Suppressor macrophage treated with lipopolysaccharide for 1 hour (primary cell): ENCODE measurements at places on chromosomes 1 and 21.

- peak; percentile 62 for DNase-seq
Observed at GRCh38 chr21:29193072-29193471, 62.6 kb downstream of the MAP3K7CL start.

- no peak for DNase-seq
Observed at GRCh38 chr1:7462617-7463016, 308.5 kb upstream of the VAMP3 start.

GRCh38 chr21:45834821-45835293, 146.7 kb upstream of the COL6A1 start:
- no peak for DNase-seq

DNA sequence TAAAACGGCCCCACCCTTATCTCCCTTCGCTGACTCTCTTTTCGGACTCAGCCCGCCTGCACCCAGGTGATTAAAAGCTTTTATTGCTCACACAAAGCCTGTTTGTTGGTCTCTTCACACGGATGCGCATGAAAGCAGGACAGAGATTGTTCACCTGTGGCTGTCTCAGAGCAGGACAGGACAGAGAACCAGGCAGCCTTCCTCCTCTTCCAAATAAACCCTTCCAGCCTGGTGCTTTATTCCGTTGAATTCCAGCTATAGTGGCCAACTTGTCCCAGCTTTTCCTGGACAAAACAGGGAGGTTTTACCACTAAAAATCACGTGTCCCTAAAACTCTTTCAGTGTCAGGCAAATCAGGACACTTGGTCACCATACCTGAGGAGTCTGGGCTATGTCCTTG, 9.5 kb upstream of the DMRTB1 start:
- DNase-seq: no peak

DNA sequence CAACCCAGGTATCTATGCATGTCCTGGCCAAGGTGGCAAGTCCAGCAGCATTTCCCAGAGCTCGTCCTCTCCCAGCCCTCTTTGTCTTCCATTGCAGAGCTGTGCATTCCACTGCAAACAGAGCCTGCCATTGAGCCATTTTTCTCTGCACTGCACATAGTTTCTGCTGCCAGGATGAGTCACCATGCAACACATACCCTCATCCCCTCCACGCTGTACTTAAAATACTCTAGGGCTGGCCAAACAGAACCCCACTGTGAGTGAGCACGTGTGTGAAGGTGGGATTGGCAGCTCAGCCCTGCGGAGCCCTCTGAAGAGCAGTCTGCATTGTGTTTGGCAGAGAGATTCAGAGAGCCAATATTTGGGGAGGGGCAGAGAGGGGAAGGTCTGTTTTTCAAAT, 3.9 kb upstream of the ATP1B1 start:
- DNase-seq: no peak

DNA sequence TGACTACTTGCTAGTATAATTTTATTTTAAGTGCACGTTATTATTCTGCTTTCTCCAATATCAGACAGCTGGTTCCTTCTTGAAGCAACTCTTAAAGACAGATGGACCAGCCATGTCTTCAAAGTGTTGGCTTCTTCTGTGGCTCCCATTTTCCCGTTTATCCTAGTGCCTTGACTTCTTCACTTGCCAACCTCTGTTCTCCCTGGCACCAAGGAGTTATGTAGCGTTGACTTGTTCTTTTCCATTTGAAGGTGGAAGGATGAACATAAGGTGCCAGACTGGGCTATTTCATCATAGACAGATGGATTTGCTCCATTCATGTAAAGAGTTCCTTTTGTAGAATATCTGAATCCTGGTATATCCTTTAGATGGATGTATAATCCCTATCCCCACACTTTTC, 260.6 kb downstream of the DISC1 start:
- DNase-seq: no peak

DNA sequence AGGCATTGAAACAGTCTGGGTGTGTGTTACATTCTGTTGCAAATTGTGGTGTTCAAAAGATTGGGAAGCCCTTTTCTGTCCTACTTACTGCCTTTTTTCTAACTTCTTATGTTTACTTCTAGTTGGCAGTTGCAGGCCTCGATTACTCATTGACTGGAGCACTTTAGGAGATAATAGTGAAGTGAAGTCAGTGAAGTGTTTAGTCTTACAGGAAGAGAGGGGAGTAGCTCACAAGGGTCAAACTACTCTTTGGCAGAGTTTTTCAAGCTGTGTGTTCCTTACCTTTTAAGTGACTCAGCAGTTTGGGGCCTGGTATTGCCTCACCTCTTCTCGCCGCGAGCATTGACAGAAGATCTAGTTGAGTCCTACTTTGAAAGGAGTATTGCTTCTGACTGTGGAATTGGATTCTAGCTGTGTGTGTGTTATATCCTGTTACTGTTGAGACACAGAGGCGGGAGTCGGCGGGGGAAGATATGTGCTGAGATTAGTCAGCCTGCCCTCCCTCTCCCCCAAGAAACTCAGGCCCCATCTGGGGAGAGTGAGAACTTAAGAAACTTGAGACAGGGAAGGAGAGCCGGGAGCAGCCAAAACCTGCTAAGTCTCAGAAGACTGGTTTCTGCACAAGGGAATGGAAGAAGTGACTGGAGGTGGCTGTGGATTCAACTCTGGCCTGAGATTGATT, 19.3 kb downstream of the AHCYL1 start:
- DNase-seq: peak; percentile 87

DNA sequence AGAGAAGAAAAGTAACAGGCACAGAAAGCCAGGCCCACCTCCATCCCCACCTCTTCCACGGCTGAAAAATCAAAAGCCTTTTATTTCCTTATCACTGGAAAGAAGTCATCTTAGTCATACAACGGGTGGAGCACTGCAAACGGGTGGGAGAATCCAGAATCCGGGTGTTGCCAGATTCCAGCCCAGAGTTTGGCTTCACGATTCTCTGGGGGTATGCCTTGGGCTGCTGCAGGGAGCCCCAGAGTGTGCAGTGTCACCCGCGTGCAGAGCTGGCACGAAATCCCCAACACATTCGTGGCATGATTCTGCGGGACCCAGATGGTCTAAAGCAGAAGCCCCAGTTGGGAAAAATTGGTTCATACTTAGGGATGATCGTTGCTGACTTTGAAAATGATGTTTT, 2.6 kb upstream of the NPPA start:
- DNase-seq: no peak

DNA sequence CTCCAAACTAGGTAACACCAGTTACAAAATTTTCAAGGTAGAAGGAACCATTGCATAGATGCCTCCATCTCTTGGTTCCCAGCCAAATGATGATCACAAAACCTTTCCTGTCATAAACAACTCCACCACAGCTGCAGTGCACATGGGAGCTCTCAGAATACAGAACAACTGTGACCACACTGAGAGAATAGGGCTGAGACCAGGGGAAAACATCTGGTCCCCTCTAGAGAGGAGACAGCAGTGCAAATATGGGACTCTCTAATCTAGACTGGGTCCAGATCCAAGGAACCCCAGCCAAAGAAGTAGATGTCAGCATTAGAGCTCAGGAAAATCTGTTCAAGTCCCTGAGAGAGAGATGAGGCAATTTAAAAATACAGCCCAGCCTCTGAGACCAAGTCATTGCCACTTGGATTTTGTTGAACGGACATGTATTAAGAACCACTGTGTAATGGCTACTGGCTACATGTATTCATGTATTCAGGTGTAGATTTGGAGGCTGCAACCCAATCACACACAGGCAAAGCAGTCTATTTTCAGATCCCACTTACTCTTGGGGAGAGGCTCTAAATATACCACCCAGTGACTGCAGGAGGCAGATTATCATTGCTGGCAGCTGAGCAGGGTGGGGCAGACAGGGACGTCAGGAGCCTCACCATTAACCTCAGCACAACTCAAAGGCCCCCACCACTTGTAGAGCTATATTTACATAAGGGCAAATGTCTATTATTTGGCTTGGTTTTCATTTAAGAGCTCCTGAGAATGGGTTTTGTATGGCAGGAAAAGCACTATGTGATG, 7.6 kb upstream of the RXRG start:
- no peak for DNase-seq

GRCh38 chr1:72759486-72759885, 477.1 kb upstream of the NEGR1 start:
- no peak for DNase-seq

- peak; percentile 72 for DNase-seq
Observed at GRCh38 chr1:209703834-209704504, 677 bp upstream of the HSD11B1 start.

GRCh38 chr1:150695561-150695960, 1.4 kb downstream of the GOLPH3L start:
- DNase-seq: no peak

GRCh38 chr21:38126666-38127303, 130.0 kb upstream of the KCNJ15 start:
- DNase-seq: peak; percentile 65

DNA sequence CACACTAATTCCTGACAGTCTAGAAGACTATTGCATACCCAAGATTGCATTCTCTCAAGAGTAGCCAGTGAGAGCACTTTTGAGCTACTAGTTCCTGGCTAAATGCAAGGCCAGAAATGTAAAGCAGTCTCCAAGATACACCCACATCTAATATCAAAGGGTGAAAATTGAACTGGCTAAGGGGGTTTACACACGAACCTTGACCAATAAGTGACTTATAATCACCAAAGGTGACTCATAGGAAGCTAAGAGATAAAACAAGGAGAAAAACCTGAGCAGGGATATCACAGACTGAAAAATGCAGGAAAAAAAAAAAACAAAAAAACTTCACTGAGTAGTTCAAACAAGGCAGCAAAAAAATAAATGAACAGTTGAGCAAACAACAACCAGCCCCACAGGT, 172.2 kb upstream of the RRP15 start:
- no peak for DNase-seq

- no peak for DNase-seq
Observed at GRCh38 chr1:115275216-115275615, 62.8 kb downstream of the NGF start.

DNA sequence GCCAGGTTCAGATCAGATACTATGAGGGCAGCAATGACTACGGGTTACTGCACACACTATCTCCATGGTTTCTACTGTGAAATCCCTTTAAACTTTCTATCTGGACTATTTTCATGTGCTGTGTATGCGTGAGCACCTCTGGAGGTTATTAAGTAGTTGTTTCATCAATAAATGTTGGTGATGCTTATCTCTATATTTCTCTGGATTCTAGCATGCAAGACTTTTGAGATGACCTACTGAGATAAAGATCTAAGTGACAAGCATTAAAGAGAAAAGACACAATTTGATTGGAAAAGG, 194.0 kb downstream of the NRIP1 start:
- no peak for DNase-seq

- peak; percentile 27 for DNase-seq
Observed at GRCh38 chr1:32761253-32761877, 55.8 kb downstream of the YARS1 start.

GRCh38 chr1:32948390-32948722, 16.3 kb downstream of the RNF19B start:
- DNase-seq: no peak

GRCh38 chr1:55034476-55035133, 4.7 kb upstream of the PCSK9 start:
- no peak for DNase-seq

DNA sequence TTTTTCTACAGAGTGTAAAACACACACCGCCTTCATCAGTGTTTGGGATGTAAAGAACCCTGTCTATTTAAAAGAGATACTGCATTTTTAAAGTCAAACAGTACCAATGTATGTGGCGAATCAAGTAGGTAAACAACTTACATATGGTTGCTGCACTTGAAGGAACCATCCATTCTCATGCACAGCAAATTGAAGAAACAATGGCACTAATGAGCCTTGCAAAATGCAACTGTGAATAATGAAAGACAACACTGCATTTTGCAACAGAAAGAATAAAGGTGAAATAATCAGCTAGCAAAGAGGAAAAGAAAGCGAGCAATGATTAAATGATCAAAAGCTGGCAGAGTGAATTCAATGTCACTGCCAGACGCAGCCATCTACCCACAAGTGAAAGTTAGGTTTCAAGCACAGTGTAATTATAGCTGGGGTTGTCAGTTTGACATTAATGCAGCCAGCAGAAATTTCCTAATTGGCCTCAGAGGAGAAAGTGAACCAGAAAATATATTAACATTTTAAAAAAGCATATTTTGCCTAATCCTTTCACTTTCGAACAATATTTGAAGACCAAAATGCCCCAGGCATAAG, 10.9 kb upstream of the BARHL2 start:
- no peak for DNase-seq

DNA sequence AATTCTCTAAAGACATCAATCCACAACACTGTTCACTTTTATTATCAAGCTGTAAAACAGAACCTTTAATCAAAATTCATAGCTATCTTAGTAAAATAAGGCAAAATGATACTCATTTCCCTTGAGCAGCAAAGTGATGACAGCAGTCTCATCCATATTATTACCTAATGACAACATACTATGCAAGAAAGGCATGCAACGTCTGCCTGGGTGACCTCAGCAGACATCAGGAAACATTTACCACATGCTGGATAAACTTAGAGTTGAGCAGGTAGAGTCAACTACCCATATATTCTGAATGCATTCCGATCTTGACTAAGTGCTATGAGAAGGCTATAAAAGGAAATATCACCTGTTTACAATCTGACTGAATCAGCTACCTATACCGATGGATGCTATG, 145.1 kb downstream of the SIPA1L2 start:
- no peak for DNase-seq

DNA sequence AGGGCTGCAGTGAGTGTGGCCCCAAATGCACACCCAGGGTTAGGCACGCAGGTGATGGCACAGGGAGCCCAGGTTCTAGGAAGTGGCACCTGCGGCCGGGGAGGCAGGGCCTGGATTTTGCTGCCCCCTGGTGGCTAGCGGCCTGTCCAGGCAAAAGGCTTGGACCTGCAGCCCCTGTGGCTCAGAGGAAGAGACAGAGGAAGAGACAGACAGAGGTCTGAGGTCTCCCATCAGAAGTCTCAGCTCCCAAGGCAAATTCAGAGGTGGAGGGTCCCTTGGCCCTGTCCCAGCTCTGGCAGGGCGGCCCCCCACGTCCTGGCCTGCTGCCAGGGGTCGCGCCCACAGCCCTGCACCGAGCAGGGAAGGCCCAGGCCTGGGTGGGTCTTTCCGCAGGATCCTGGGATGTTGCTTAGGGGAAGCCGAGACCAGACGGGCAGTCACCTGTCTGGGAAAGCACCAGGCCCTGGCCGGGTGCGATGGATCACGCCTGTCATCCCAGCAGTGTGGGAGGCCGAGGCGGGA, 8.0 kb upstream of the TNFRSF14 start:
- peak; percentile 79 for DNase-seq

GRCh38 chr1:118983558-118984041, 4.5 kb downstream of the TBX15 start:
- DNase-seq: no peak

DNA sequence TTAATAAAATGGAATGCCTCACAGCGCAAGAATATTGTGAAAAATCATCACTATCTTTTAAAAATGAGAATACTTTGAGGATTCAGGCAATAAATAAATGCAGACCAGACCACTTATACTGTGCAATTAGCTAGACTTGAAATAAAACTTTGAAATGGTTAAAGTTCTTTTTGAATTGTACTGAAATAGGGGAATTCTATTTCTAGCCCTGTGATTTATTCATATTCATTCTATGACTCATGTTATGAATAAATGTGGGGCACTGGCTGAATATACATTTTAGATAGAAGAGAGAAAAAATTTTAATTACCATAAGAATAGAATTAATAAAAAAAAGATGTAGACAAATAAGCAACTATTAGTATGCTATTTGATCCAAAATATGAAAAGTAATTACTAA, 16.4 kb upstream of the USP25 start:
- DNase-seq: peak; percentile 16

GRCh38 chr1:96565546-96565945, 156.0 kb upstream of the PTBP2 start:
- no peak for DNase-seq

- DNase-seq: no peak
Observed at GRCh38 chr1:44261171-44261817, 48.0 kb downstream of the DMAP1 start.
